ENCODE measurements at places on chromosomes 2 and 18. TPM values are rescaled to one million over a fixed set of nuclear protein-coding genes. Genes with fewer than 3 reads are reported as not detected.

The TMEM182 gene
- total RNA-seq, result 3.3 TPM

The LYPD6 gene
- 17.7 TPM for total RNA-seq

- no peak for DNase-seq
These were observed 13.1 kb downstream of the RBBP8 start for GRCh38 chr18:22946217-22946616.

DNA sequence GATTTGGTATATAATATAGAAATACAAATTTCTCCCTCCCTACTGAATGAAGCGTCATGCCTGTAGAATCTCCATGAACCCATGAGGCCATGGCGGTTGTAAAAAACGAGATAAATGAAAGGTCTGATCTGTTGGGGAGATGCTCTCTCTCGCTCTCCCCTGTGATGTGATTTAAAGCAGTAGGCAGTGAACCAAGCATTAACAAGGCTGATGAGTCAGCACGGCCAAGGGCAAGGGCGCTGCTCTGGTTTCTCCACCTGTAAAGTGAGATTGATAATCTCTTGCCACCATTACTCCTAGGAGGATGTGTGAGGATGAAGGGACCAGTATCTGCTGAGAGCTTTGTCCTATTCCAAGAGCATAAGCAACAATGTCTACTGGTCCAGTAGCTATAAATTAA, 553.3 kb downstream of the CMPK2 start:
- DNase-seq, result no peak

The HOXD4 gene
- 1.9 TPM for total RNA-seq

DNA sequence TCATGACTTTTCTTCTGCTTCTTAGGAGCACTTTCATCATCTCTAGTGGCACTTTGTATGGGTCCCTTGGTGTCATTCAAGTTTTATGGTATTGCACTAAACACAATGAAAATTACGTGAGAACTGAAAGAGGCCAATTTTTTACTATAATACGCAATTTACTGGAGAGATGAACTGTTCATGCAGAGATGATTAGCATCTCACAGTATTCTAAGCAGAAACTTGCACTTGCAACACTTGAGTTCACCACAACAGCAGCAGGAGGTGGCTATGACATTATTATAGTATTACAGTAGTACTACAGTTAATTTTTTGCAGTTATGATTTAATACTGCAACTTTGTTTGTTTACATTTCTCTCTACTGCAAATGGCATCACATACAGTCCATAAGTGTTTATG, 793.1 kb upstream of the CRIM1 start:
- no peak for DNase-seq

GRCh38 chr2:235382179-235382578, 111.7 kb upstream of the AGAP1 start:
- DNase-seq, result no peak

DNA sequence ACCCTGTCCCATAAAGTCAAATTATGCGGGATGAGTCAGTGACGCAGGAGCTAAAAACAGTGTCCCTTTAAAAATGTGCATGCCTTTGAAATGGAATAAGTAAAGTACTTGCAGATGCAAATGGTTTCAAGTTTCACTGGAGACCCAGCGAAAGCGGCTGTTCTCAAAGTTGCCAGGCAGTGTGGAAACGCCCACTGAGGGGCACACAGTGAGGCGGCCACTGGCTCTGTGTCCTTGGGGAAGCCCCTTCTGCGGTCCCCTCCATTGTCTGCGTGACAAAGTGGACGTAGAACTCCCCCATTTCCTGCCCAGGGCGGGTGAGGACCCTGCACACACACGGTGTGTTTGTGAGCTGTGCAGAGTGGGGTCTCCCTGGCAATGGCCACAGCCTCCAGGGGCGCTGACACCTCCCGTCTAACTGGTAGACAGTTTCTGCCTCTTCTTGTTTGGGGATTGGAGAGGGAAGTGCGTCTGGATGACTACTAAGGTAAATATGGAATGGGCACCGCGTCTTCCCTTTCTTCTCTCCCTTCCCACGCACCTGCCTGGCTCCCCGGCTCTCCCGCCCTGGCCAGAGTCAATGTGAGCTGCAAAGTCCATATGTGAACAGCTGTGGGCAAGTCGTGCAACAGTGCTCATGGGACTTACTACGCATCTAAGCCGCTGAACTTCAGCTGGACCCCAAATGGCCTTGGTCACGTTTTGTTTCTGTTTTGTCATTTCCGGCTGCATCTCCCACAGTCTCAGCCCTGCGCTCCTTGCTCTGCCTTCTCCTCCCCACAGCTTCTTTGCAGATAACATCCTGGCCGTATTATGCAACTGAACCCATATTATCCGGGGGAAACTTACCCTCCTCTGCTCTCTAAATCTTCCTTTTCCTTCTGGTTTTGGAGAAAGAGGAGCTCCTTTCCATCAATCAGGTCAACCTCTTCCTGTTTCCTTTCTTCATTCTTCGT, 33.7 kb upstream of the ZNF516 start:
- DNase-seq, result no peak

GRCh38 chr2:74546004-74546403, 7.7 kb downstream of the LOXL3 start:
- DNase-seq, result no peak

The LRRTM4 gene
- total RNA-seq, result 1.6 TPM

GRCh38 chr2:159558479-159558878, 57.9 kb downstream of the BAZ2B start:
- no peak for DNase-seq

DNA sequence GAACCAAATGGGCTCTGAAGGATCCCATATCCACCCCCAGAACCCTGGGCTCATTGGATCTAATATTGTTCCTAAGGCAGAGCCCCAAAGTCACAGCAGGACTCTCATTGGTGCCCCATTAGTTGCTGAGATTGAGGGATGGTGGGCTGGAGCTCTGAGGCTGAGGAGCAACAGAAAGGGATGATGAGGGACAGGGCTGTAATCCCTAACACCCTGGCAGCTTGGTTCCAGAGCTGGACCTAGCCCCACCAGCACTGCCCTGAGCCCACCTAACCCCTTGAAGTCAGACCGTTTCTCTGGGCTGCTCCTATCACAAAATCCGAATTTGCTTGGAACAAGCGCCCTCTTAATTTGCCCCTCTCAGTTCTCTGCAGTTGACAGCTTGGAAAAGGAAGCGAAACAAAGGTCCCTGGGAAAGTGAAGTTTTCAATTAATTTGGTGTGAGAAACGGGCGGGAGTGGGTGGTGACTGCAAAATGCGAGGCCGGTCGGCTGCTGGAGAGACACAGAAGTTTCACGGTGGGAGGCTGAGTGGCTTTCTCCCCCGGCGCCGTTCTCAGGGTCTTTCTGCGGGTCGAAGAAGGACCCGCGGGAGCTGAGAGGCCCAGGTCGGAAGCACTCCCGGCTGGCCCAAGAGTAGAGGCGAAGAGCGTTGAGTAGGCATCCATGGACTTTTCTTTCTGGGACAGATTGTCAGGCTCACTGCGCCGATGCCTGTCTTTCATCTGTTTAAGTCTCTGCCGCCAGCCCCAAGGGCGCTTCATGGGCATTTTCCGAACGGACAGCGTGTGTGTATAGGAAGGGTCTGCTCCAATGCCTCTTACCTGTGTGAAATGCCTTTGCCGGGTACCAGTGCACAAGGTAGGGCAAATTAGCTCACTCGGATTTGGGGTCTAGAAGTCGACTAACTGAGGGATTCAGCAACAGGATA, 927 bp upstream of the HOXD13 start:
- no peak for DNase-seq

The SNRPD1 gene
- total RNA-seq, result 10.4 TPM

GRCh38 chr2:69687971-69688611, 44.6 kb upstream of the AAK1 start:
- no peak for DNase-seq

The ZNF521 gene
- total RNA-seq, result 51.8 TPM

- DNase-seq, result no peak
These were observed 10.9 kb downstream of the NBEAL1 start for GRCh38 chr2:203025592-203025991.

The CCDC178 gene
- total RNA-seq, result 1.6 TPM

- DNase-seq, result no peak
These were observed 93.4 kb downstream of the DGKD start for GRCh38 chr2:233447506-233448219.
